CD14-positive monocyte (primary cell): ENCODE measurements at places on chromosomes 16 and 17.

DNA sequence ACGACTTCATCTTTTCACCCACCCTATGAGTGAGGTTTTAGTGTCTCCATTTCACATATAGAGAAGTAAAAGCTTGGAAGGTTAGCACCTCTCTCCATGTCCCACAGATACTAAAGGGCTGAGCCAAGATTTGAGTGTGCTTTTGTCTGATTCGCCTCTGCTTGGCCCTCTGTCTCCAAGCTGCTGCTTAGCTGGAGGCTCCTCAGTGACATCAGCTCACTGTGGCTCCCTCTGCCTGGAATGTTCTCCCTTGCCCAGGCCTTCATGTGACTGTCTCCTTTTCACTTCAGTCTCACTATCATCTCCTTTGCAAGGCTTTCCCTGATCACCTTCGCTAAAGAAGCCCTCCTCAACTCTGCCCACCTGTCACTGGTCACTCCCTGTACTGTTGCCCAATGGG is 84.5 kb upstream of the HSBP1 start:
- no peak for DNase-seq

DNA sequence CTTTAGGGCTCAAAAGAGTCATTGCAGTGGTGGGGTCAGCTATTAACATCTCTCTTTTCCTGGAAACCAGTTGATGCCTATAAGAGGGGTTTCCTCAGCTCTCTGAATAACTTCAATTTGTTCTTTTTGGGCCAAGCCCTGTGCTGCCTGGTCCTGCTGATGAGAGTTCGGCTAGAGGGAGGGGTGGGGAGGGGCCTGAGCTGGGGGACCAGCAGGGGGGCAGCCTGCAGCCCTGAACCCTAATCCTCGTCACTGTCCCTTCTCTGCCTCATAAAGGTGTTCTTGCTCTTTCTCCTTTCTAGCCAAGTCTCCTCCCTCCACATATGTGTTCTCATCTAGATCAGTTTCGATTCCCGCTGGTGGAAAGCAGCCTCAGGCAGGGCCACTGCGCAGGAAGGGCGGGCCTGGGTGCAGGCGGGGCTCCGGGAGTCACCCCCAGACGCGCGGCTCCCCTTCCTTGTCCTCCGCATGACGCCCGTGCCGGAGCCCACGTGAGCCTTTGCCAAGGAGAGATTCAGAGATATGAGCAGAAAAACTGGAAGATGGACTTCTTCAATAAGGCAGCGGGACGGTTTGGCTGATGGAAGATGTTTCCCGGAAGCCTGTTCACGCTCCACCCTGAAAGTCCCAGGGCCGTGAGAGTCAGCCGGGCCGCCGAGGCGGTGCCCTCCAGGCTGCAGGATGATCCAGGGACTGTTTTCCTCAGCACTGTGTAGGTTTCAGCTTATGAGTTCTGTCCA is 15.0 kb upstream of the RHOT1 start:
- DNase-seq: peak; percentile 86

GRCh38 chr16:85899444-85899843 is 482 bp downstream of the IRF8 start:
- no peak for DNase-seq

- DNase-seq: peak; percentile 94
Observed at GRCh38 chr17:34361478-34362061, 1.5 kb downstream of the CCL1 start.

DNA sequence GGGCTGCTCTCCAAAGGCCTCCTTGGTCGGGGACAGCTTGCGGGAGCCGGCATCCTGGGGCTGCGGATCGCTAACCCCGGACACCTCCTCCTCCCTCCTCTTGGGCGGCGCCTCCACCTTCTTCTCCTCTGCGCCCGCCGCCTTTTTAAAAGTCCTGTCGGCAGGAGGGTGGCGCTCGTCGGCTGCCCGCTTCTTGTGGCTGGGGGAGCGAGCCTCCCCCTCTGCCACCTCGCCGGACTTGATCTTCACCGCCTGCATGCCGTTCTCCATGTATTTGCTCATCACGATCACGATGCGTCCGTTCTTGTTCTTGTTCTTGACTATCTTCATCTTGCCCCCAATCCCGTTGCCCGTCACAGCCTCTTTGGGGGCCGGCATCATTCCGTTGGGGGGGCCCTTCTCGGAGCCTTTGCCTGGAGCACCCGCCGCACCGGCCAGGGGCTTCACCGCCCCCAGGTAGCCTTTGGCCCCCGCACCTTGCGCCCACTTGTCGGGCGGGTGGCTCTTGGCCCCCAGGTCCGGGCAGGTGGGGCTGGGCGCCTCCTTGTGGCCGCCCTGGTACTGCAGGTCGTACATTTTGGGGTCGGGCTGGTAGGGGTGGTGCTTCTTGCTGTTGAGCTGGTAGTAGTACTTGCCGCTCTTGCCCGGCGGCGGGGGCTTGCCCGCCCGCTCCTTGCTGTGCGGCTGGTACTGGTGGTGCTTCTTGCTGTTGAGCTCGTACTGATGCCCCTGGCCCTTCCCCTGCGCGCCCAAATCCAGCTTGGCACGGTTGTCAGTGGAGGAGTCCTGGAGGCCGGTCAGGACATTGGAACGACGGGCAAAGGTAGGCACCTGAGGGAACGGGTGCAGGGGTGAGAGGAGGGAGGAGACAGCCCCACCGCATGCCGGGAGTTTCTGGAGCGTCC is 4.4 kb downstream of the CBX4 start:
- peak; percentile 21 for DNase-seq

DNA sequence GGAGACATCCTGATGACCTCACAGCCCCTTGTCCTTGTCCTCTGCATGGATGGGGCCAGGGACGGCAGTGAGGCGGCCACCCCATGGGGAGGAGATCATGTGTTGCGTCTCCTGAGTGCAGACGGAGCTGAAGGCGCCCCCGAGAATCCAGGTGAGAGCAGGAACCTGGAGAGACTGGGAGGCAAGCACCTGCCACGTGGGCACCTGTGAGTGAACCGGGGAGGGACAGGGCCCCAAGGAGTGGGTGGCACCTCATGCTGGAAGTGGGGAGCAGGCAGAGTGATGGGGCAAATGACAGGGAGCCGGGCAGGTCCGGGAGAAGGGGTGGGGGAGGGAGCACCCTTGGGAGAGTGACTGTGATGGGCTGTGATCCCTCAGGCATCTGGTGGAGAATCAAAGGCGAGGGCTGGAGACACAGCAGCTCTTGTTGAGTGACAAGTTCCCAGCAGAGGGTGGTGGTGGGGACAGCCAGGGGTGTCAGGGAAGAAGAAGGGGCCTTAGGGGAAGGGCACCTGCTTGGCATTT is 174.3 kb upstream of the CHMP6 start:
- DNase-seq: no peak

DNA sequence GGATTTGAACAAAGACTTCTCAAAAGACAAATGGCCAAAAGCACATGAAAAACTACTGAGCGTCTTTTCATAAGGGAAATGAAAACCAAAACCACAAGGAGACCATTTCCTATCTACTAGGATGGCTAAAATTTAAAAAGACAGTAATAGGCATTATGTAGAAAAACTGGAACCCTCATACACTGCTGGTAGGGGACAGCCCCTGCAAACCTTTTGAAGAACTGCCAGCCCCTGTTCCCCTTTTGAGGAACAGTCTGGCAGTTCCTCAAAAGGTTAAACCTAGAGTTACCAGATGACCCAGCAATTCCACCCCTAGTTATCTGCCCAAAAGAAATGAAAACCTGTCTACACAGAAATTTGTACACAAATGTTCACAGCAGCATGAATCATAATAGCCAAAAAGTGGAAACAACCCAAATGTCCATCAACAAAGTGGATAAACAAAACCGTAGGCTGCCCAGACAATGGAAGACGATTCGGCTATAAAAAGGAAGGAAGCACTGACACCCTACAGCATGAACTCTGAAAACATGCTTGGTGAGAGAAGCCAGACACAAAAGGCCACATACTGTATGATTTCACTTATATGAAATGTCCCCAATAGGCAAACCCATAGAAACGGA is 22.9 kb downstream of the CDIP1 start:
- peak; percentile 93 for DNase-seq

DNA sequence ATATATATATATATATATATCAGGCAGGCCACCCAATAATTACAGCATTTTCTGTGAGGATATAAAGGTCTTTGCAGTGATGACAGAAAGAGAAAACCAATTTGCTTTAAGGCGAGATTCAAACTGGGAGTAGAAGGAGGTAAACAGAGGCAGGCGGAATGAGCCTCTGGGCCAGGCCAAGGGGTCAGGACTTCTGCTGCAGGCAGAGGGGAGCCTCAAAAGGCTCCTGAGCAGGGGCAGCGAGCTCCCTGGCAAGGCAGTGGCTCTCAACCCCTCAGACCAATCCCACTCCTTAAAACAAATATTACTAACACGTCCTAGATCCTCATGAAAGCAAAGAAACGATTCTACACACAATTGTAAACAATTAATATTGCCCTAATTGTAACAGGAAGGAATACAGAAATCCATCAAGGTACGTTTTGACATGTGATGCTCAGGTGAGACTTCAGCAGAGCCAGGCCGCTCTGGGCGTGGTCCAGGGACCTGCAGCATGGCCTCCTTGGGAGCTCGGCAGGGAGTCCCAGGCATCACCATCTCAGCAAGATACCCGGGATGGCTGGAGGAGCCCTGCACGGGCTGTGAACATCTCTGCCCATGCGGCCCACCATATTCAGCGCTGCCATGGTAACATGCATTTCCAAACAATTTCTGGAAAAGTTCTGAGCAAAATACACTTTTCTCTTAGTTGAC is 18.4 kb downstream of the FBXO31 start:
- no peak for DNase-seq

GRCh38 chr16:66873685-66874055 is 6.6 kb upstream of the PDP2 start:
- DNase-seq: no peak
